ENCODE measurements at places on chromosomes 7 and 10. TPM values are rescaled to one million over a fixed set of nuclear protein-coding genes. Genes with fewer than 3 reads are reported as not detected.

Gene DHX32
- 12.9 TPM for polyA plus RNA-seq

Gene GNG11
- not detected for polyA plus RNA-seq

Gene DLX5
- not detected for polyA plus RNA-seq

Gene SH2D4B
- polyA plus RNA-seq: not detected

Gene NFE2L3
- 10.7 TPM for polyA plus RNA-seq

Gene FAM107B
- 1.1 TPM for polyA plus RNA-seq

Gene IFIT2
- 0.09 TPM for polyA plus RNA-seq

Gene TCF7L2
- polyA plus RNA-seq: 1.4 TPM

Gene LRRC17
- polyA plus RNA-seq: 0.07 TPM

Gene TLX1
- 0.45 TPM for polyA plus RNA-seq
